ENCODE measurements at places on chromosomes 11 and 22. TPM values are rescaled to one million over a fixed set of nuclear protein-coding genes. Genes with fewer than 3 reads are reported as not detected.

Gene FXYD2
- not detected for total RNA-seq

Gene SLC15A3
- 10.7 TPM for total RNA-seq

Gene CDHR5
- total RNA-seq, result not detected

Gene RAB36
- total RNA-seq, result 3.8 TPM

Gene CCDC34
- total RNA-seq, result 5.1 TPM

Gene CLCF1
- total RNA-seq, result 4.4 TPM

Gene OR52H1
- 0.91 TPM for total RNA-seq

Gene GP1BB
- total RNA-seq, result 4.3 TPM

Gene ACTN3
- not detected for total RNA-seq

Gene NCAM1
- total RNA-seq, result 1.6 TPM

Gene SYT12
- total RNA-seq, result 2.6 TPM

Gene KRTAP5-10
- total RNA-seq, result not detected

Gene OVCH2
- total RNA-seq, result not detected

Gene DCHS1
- total RNA-seq, result 6.6 TPM

Gene LRRC32
- 45.1 TPM for total RNA-seq

Gene BIK
- not detected for total RNA-seq

Gene SPATA19
- total RNA-seq, result not detected

Gene SYT13
- under 0.01 TPM for total RNA-seq

Gene VSIG2
- not detected for total RNA-seq

Gene TMEM126A
- total RNA-seq, result 18.1 TPM

Gene ZC3H7B
- total RNA-seq, result 79.1 TPM

Gene NTM
- total RNA-seq, result 64.2 TPM

Gene MIEF1
- 23.5 TPM for total RNA-seq

Gene OVOL1
- not detected for total RNA-seq

Gene SPON1
- total RNA-seq, result 30.5 TPM

Gene OOSP4B
- total RNA-seq, result not detected

Gene B3GAT1
- total RNA-seq, result not detected

Gene GSTT2
- not detected for total RNA-seq
